Putamen (tissue), 1 donor: ENCODE measurements at places on chromosomes 5 and 9.

DNA sequence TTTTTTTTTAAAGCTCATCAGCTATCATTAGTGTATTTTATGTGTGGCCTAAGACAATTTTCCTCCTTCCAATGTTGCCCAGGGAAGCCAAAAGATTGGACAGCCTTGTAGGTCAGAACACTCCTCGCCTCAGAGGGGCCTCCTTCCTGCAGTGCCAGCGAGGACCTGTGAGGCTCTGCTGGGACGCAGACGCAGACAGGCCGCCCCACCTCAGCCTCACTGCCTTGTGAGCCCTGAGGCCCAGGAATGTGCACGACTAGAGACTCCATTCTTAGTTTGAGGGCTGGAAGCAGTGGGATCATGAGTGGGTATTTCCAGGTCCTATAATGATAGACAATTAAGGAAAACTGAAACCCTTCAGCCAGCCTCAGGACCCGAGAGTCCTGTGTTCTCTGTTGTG lies 85.4 kb downstream of the PJA2 start:
- DNase-seq = no peak

- DNase-seq = no peak
Observed at GRCh38 chr5:2459251-2459650, 292.2 kb downstream of the IRX2 start.

DNA sequence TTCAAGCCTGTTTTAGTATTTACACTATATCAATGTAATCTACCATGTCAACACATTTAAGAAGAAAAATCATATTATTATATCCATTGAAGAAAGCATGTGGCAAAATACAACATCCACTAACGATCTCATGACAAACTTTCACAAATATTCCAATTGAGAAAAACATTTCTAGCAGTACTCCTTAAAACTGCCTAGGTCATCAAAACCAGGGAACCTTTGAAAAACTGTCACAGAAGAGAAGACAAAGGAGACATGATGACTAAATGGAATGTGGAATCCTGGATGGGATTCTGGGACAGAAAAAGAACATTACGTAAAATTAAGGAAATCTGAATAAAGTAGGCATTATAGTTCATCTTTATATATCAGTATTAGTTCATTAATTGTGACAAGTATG lies 1091.3 kb upstream of the CDH6 start:
- DNase-seq = no peak

DNA sequence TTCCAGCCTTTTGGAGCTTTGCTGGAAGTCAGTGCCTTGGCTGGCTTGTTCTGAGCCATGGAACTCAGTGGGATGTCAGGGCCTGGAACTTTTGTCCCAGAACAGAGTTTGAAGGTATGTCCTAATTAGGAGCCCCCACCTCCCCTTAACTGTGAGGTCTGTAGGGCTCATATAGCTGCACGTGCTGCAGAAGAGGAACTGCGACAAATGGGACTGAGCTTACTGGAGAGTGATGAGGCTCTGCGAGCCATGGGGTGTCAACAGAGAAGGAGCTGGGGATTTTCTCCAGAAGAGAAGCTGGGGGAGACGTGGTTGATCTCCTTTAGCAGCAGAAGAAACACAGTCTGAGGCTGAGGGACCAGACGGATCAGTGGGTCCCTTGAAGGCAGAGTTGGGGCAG lies 10.9 kb downstream of the TMEM8B start:
- DNase-seq = no peak

GRCh38 chr9:131658377-131659129 lies 81.3 kb downstream of the RAPGEF1 start:
- no peak for DNase-seq
